ENCODE measurements at places on chromosomes 13 and 19. TPM values are rescaled to one million over a fixed set of nuclear protein-coding genes. Genes with fewer than 3 reads are reported as not detected.

The SLC39A3 gene
- total RNA-seq, result 19.5 TPM

The ALOX5AP gene
- 26.8 TPM for total RNA-seq

The KLC3 gene
- total RNA-seq, result not detected

The NLRP4 gene
- total RNA-seq, result not detected

The SIGLEC9 gene
- 8.7 TPM for total RNA-seq

DNA sequence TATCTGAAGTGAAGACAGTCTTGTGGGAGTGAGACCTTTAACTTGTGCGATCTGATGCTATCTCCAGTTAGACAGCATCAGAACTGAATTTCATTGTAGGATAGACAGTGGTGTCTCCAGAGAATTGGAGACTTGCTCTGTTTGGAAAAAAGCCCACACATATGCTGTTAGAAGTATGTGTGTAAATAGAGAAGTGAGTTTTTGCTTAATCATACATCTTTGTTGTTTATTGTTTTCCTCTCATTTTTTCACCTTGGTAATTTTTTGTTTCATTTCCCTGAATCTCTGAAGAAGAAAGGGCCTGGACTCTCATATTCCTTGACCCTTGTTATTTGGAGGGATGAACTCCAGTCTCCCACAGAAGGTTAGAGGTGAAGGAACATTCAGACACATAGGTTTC is 21.8 kb downstream of the FPR3 start:
- DNase-seq, result no peak

DNA sequence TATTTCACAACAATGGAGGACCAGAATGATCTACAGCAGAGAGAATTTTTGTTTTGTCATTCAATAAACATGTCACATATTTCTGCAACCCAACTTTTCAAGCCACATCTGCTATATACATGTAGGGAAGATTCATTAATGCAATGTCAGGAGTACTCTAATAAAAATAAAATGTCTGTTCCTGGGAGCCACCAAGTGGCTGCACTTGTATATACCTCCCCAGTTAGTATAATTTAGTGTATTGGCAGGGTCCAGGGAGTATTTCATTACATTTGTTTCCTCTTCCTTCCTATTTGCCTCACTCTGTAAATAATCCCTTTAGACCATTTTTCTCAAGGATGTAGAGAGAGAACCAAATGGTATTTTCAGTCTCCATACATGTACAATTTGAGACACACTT is 1169.0 kb downstream of the DIAPH3 start:
- DNase-seq, result no peak

DNA sequence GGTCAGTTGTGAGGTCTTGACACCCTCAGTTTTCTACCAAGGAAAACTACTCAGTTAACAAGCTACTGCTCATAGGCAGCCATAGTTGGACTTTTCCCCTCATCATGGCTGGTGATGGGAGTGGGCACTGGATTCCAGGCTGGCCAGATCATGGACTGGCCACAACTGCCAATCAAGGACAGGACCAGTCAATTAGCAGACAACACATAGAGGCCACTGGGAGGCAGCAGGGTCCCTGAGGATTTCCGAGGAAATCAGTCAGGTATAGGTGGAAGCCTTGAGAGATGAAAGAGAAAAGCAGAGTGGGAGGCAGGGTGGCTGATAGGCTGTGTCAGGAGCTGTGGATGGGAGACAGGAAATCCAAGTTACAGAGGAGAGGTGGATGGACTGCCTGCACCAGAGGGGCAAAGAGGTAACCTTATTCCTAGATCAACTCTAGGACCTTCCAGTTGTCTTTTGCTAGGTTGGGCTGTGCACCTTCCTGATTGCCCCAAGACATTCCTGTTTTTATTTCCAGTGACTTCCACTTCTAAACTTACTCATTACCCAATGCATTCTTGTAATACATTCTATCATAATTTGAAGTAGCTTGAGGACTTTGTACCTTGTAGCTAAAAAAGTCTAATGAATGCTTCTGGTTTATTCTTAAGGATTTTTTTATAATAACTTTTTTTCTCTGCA is 361.8 kb downstream of the KCNRG start:
- DNase-seq, result no peak

DNA sequence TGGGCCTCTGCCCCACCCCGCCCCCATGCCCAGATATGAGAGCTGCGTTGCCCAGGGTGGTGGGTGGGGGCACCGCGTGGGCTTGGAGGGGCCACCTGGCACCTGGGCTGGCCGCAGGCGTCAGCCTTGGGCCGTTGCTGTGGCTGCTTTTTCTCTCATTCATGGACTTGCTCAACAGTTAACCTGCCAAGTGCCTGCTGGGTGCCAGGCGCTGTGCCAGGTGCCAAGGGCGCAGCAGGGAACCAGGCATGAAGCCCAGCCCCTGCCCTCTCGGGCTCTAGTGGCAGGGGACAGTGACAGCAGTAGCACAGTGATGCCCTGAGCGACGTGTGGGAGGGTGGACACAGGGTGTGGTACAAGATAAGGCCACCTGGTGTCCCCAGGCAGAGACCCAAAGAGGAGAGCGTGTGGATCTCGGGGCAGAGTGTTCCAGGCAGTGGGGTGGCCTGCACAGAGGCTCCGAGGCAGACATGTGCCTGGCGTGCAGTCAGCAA is 28.1 kb downstream of the DHX34 start:
- no peak for DNase-seq

DNA sequence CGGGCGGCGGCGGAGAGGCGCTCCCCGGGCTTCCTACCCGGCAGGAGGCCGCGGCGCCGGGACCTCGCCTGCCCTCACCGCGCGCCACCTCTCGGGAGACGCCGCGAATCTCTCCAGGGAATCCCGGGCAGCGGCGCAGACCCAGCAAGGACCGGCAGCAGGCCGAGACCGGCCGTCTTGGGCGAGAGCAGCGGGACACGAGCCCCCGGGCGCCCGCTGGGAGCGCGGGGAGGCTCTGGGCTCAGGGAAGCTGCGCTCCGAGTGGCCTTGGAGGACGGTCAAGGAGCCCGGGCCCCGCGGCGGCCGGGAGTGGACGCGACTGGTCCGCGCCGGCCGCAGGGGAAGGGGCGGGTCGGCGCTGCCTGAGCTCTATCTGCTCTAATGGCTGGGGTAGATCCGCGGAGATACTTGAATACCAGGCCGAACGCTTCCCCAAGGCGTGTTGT is 14.7 kb downstream of the CDX2 start:
- DNase-seq, result peak; percentile 80

- DNase-seq, result peak; percentile 80
Observed at GRCh38 chr19:1109032-1109551, 5.3 kb downstream of the GPX4 start.

GRCh38 chr13:96844616-96845015 is 149.7 kb downstream of the OXGR1 start:
- no peak for DNase-seq

GRCh38 chr19:15935167-15935702 is 906 bp upstream of the CYP4F11 start:
- DNase-seq, result no peak

GRCh38 chr19:46182476-46182875 is 34.4 kb downstream of the IGFL2 start:
- no peak for DNase-seq
